ENCODE measurements at places on chromosomes 11 and 22. TPM values are rescaled to one million over a fixed set of nuclear protein-coding genes. Genes with fewer than 3 reads are reported as not detected.

The APOL5 gene
- total RNA-seq = not detected

GRCh38 chr22:20967697-20968211 lies 699 bp downstream of the AIFM3 start:
- no peak overlapping the region for H3K4me3 ChIP-seq
- H3K36me3 ChIP-seq = no peaks in the 10 kb centered on the region
- no peak for DNase-seq
- H3K4me1 ChIP-seq = peaks cover 3% of the 10 kb centered on the region
- H3K27ac ChIP-seq = no peak overlapping the region

GRCh38 chr11:126136507-126136906 lies 73.8 kb upstream of the CDON start:
- no peaks in the 10 kb centered on the region for H3K27me3 ChIP-seq
- H3K36me3 ChIP-seq = no peaks in the 10 kb centered on the region
- no peak overlapping the region for H3K4me3 ChIP-seq
- no peak overlapping the region for H3K27ac ChIP-seq

The TTC36 gene
- total RNA-seq = 0.66 TPM

The PHOX2A gene
- 0.27 TPM for total RNA-seq

The OR8A1 gene
- total RNA-seq = not detected

- no peak overlapping the region for H3K4me3 ChIP-seq
- no peaks in the 10 kb centered on the region for H3K4me1 ChIP-seq
- no peak overlapping the region for H3K27ac ChIP-seq
- no peaks in the 10 kb centered on the region for H3K36me3 ChIP-seq
Observed at GRCh38 chr11:61112575-61112974, 10.3 kb downstream of the CD5 start.

DNA sequence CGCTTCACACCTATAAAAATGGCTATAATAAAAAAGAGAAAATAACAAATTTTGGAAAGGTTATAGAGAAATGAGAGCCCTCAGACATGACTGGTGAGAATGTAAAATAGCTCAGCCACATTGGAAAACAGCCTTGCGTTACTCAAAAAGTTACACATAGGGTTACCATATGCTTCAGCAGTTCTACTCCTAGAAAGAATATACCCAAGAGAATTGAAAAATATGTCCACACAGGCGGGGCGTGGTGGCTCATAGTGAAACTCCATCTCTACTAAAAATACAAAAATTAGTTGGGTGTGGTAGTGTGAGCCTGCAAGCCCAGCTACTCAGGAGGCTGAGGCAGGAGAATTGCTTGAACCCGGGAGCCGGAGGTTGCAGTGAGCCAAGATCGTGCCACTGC lies 7.6 kb upstream of the JHY start:
- H3K27me3 ChIP-seq = no peaks in the 10 kb centered on the region
- DNase-seq = no peak
- no peaks in the 10 kb centered on the region for H3K36me3 ChIP-seq
- H3K4me3 ChIP-seq = no peak overlapping the region

DNA sequence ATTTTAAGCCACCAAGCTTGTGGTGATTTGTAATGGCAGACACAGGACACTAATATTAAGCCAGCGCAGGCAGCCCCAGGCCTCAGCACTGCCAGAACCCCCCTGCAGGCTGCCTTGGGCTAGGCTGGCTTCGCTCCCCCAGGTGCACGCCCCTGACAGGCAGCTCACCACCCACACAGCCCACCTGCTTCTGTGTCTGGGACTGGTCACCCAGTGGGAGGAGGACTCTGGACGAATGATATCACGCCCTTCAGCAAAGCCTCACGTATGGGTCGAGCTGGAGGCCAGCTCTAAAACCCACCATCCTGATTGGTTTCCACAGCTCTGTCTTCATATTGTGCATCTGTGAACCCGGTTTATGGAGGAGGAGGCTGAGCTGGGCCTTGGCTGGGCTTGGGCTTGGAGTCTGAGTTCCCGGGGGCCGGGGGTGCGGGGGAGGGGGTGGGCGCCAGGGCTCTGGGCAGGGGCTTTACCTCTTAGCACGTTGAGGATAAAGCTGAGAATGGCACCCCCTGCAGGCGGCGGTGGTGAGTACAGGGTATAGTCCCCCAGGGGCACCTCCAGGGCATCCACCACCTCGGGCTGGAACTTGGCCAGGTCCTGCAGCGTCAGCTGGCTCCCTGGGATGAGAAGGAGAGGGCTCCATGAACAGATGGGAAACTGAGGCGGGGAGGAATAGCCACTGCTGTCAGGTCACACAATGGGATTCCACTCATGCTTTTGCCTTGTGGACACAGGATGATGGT lies 13.8 kb downstream of the GGT5 start:
- peak; percentile 60 for DNase-seq
- H3K27me3 ChIP-seq = no peaks in the 10 kb centered on the region
- H3K27ac ChIP-seq = no peak overlapping the region
- no peaks in the 10 kb centered on the region for H3K36me3 ChIP-seq
- H3K4me3 ChIP-seq = no peak overlapping the region

DNA sequence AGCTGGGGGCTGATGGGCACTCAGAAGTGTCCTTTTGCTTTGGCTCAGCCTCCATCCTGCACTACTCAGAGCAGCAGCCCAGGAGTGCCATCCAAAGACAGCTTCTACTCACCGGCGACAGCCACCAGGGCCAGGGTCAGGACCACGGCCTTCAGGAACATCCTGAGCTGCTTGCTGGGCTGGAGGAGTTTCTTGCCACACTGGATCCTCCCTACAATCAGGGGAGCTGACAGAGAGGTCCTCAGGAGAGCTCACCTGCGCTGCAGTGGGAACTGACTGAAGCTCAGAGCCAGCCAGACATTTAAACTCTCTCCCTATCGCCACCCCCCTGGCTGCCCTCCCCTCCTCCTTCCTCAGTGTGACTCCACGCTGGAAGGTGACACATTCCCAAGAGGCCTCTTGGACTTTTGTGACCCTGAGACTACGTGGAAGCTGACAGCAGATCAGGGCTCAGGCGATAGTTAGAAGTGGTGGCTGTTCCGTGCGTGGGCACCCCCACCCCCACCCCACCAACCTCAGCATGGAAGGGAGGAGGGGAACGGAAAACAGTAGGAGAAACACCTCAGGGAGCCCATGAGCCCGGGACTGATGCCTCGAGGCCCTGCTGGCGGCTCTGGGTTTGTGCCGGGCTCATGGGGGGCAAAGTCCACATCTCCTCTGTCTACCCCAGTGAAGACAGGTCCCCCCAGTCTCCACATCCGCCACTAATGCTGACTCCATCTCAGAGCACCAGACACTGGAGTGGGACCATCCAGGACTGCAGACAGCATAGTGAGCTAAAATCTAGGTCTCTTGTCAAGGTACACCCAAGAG lies at the start of gene APOA4:
Gene APOA4, minus strand, starts transcription at position 274 of the 813 bp plus-strand sequence. Its CDS starts 113 bp downstream, at position 161.
- no peaks in the 10 kb centered on the region for H3K36me3 ChIP-seq
- no peak for DNase-seq
- no peaks in the 10 kb centered on the region for H3K27me3 ChIP-seq

GRCh38 chr11:102331341-102331740 lies 14.1 kb downstream of the BIRC3 start:
- no peaks in the 10 kb centered on the region for H3K27me3 ChIP-seq
- H3K36me3 ChIP-seq = no peaks in the 10 kb centered on the region
- DNase-seq = no peak
- H3K27ac ChIP-seq = no peak overlapping the region
- no peaks in the 10 kb centered on the region for H3K4me1 ChIP-seq

- no peak for DNase-seq
- H3K27me3 ChIP-seq = no peaks in the 10 kb centered on the region
- no peak overlapping the region for H3K27ac ChIP-seq
- no peak overlapping the region for H3K4me3 ChIP-seq
- H3K4me1 ChIP-seq = no peaks in the 10 kb centered on the region
Observed at GRCh38 chr11:83612891-83613766, 327.0 kb upstream of the CCDC90B start.

GRCh38 chr11:64934682-64935358 lies 873 bp downstream of the GPHA2 start:
- H3K27ac ChIP-seq = no peak overlapping the region
- no peaks in the 10 kb centered on the region for H3K4me1 ChIP-seq
- peaks cover 8% of the 10 kb centered on the region for H3K36me3 ChIP-seq
- no peaks in the 10 kb centered on the region for H3K27me3 ChIP-seq
- no peak overlapping the region for H3K4me3 ChIP-seq
- DNase-seq = no peak

- peaks cover 49% of the 10 kb centered on the region for H3K27me3 ChIP-seq
- DNase-seq = no peak
- H3K27ac ChIP-seq = no peak overlapping the region
- peaks cover 5% of the 10 kb centered on the region for H3K4me1 ChIP-seq
- peak overlapping the region; percentile 30 for H3K4me3 ChIP-seq
Observed at GRCh38 chr11:8267831-8268529, 4.3 kb upstream of the LMO1 start.

Measured in colonic mucosa (tissue), 4 donors.